Fibroblast of mammary gland (primary cell): ENCODE measurements at places on chromosomes 7 and 10.

GRCh38 chr10:71697938-71698709 lies 21.5 kb downstream of the C10orf105 start:
- DNase-seq, result no peak

GRCh38 chr7:44411306-44411705 lies 79.2 kb downstream of the NUDCD3 start:
- DNase-seq, result peak; percentile 23

DNA sequence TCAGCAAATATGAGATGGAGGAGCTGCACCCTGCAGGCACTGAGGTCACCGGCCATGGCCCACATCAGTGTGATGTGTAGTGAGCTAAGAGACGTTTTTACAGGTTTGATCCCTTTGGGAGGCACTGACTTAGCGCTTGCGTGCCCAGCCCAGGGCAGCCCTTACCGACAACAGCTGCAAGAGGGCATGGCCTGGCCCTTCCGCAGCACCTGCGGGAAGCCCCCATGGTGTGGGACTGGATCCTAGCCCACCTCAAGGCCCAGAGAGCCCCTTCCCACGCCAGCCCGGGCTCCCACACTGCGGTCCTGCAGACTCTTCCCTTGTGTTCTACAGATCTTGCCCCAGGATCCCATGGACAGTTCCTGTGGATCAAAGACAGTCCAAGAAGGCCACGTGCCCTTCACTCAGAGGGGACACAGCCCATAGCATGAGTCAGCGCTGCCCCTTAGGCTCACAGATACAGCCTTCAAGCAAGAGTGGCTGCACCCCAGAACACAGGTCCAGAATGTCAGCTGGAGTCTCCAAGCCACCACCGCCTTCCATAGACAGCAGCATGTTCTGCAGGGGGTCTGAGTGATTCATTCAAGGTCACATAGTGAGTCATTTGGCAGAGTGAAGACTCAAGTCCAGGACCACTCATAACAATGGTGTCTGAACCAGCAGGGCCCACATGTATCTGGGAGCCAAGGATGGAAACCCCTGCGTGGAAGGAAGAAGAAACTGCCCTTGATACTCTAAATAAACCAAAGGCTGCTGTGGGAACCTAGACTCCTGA lies 25.4 kb downstream of the TLL2 start:
- peak; percentile 8 for DNase-seq

DNA sequence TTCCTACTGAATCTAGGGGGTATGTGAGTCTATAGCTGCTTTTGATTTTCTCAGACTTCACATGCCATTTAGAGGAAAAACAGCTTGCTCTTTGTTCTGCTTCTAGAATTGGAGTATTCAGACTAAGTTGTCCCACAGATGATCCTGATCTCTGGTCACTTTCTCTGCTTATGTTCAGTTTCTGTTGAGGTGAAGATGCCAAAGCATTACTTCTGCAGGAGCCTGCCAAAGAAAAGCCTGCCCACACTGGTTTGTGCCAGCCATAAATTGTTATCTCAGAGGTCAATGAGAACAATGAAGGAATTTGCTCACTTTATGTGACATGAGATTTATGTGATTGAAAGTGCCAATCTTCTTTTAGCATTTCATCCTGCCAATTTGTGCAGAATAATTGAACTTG lies 163.6 kb downstream of the CDK14 start:
- no peak for DNase-seq

DNA sequence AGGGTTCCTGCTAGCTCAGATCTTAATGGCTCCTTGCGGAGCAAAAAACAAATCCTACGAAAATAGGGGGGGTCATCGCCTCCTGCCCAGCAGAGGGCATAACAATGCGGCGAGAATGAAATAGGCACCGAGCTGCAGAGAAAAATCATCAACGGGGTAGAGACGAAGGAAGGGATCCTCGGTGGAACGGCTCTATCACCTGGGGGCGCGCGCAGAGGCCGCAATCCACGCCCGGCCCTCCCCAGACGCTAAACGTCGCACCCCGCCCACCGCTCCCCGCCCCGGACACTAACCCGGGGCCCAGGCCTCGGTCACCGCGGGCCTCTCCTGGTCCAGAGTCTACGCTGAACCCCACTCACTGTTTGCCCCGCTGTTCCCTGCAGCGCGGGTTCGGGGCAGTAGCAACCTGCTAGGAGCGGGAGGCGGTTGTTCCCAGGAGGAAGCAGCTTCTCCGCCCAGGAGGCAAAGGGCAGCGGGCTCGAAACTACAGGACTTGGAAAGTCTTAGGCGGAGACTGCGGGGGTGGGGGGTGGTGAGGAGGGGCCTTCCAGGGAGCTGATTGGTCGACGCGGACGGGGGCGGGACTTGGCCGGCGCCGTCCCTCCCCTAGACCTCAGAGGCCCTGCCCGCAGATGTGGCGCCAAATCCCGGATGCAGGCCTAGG lies at the start of gene TCAF1:
TSS of gene TCAF1 (minus strand) at position 509 of the 664 bp plus-strand sequence. CDS start 25,568 bp downstream, outside the sequence.
- DNase-seq, result peak; percentile 92
